ENCODE measurements at places on chromosomes 13 and 19.

DNA sequence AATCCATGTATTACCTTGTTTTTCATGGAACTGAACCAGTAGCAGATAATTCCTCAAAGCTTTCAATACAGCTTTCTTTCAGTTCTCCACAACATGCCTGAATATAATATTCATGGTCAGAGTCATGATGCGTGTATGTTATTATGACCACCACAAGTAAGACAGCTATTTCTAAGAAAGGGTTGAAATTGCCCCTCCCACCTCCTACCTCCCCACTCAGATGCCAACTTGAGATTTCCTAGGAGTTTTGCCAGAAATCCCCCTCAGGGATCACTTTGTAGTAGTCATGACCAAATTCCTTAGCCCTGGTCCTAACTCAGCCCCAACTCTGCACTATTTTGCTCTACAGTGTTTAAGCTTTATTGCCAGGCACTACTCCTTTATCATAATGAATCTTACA, 69.9 kb upstream of the RAP2A start:
- no peak for DNase-seq

DNA sequence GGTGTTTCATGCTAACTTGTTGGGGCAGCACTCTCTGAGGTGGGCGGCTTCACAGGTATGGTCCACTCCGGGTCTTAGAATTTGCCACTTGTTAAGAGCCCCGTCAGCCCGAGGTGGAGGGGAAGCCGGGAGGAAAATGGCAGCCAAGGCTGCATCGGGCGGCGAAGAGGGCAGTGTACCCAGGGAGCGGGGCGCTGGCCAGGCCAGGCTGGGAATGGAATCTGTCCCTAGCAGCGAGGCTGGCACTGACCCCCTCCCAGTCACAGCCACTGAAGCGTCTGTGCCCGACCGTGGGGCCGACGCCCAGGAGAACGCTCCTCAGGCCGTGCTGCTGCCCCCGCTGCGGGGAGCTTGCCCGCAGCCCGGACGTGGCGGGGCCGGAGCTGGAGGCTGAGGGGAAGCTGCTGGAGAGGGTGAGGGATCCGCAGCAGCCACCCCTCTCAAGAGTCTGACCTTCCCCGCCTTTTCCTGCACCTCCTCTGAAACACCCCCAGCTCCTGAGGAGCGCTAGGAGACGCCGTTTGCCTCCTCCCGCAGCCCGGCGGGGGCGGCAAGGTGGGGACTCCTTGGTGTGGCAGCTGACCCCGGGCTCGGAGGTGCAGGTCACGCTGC, 313.8 kb upstream of the SPRY2 start:
- no peak for DNase-seq

DNA sequence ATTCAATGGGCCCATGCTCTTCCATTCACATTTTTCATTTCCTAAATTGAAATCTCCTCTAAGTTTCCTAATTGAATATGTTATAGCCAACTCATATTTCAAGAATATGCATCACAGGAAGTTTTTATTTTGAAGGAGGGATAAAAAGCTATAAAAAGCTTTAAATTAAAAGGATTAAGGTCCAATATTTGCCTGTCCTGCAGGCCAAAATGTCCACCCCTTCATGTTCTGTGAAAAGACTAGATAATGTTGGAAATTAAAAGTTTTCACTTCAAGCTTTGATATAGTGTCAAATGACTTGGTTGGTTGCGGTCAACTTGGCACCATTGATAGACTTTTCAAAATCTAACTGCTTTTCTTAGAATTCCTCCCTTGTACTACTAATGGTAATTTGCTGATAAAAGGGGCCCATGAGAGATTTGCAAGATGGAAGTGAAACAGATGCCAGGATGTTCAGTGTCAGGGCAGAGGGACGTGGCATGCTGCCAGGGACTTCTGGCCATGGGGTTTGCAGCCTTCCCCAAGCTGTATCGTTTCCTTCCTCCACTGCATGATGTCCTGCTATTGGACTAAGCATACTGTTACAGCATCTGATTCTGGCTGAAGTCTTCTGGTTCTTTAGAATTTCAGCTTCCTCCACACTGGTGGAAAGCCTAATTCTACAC, 547.3 kb upstream of the MIR17HG start:
- DNase-seq = no peak

DNA sequence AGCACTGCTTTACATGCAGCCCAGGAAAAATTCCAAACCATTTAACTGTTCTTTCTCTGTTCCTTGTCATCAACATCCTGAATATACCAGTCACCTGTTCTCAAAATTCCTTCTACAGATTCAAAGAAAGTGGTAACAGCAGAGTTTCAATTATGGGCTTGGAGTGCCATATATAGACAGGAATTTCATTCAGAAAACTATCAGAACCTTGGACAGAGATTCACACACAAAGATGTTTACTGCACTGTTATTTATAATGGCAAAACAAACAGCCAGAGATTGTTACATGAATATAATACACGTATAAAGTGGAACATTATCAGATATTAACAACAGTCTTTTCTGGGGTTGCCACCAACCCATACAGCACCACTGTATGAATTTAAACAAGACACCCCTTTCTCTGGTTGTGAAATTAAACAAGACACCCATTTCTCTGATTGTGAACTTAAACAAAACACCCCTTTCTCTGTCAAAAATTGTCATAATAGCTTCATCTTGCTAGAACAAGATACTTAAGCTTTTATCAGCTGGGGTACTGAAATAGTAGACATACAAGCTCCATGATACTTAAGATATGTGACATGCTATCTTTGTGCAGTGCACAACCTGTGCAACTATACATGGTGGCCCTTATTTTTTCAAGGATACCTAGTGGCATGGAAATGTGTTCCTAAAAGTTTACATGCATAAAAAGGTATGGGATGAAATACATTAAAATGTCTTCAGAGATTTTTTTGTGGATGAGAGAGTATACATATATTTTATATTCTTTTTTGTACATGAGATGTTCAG, 12.6 kb downstream of the CACNA1A start:
- no peak for DNase-seq

GRCh38 chr13:32391101-32391619, 36.8 kb downstream of the N4BP2L1 start:
- no peak for DNase-seq

GRCh38 chr13:29162638-29163235, 342.6 kb downstream of the MTUS2 start:
- DNase-seq = no peak

GRCh38 chr19:925087-925525, 729 bp upstream of the ARID3A start:
- no peak for DNase-seq

- DNase-seq = no peak
Measured at GRCh38 chr13:39039041-39039440, 785 bp downstream of the NHLRC3 start.

DNA sequence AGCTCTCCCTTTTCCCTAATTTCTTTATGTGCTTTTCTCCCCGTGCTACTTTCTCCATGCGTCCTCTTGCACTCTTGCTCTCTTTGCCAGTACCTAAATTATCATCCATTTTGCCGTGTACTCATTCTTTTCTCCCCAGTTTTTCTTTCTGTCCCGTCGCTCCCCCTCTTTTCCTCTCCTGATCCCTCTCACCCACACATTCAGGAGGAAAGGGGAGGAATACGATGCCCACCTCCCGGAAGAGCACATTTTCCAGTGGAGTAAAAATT, 821 bp downstream of the ZNF616 start:
- DNase-seq = no peak

DNA sequence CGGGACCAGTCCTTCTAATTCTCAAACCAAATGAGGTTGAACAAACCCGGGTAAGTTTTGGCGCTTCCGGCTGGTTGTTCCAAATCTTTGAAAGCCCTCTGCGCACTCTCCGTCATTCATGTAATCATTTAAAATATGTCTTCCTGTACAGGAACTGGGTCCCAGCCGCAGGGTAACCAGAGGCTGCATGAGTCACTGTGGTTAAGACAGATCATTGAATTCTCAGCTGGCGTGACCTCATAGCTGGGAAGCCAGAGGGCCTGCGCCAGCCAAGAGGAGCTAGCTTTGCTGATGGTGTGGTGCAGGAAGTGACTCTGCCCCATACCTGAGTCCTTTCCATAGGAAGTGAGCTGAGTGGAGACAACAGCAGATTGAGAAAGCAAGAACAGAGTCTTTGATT, 135.2 kb downstream of the TSHZ3 start:
- DNase-seq = peak; percentile 84

DNA sequence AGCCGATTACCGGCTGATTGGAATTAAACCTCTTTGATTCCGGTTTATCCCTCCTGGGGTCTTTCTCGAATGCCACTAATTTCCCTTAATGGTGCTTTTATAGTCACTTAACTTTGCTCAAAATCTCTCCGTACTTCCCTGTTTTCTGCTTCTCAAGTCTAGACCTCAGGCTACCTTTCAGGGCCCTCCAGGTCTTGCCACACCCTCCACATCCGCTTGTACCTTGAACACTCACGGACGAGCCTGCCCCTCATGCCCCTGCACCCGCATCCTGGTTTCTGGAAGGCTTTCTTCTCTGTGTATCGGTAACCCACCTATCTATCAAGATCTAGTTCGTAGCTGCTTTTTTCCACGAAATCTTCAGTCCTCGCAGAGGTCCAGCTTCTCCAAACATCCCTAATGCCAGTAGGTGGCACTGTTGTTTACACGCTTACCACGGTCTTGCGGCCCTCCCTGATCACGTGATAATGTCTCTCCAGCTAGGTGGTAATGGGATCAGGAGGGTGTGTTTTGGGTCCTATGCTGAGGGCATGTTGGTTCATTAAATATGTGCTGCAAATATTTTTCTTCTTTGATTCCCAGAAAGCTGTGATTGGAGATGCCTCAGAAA, 13.8 kb downstream of the ATP12A start:
- no peak for DNase-seq

GRCh38 chr19:17943274-17944221, 10.7 kb downstream of the CCDC124 start:
- DNase-seq = no peak

- DNase-seq = no peak
Measured at GRCh38 chr13:30156270-30156669, 151.1 kb downstream of the KATNAL1 start.

GRCh38 chr13:90846936-90847335, 500.6 kb upstream of the MIR17HG start:
- no peak for DNase-seq

GRCh38 chr13:114211446-114212157, 23.1 kb upstream of the CDC16 start:
- DNase-seq = no peak

- DNase-seq = no peak
Measured at GRCh38 chr19:12749938-12750521, 1.6 kb upstream of the BEST2 start.

DNA sequence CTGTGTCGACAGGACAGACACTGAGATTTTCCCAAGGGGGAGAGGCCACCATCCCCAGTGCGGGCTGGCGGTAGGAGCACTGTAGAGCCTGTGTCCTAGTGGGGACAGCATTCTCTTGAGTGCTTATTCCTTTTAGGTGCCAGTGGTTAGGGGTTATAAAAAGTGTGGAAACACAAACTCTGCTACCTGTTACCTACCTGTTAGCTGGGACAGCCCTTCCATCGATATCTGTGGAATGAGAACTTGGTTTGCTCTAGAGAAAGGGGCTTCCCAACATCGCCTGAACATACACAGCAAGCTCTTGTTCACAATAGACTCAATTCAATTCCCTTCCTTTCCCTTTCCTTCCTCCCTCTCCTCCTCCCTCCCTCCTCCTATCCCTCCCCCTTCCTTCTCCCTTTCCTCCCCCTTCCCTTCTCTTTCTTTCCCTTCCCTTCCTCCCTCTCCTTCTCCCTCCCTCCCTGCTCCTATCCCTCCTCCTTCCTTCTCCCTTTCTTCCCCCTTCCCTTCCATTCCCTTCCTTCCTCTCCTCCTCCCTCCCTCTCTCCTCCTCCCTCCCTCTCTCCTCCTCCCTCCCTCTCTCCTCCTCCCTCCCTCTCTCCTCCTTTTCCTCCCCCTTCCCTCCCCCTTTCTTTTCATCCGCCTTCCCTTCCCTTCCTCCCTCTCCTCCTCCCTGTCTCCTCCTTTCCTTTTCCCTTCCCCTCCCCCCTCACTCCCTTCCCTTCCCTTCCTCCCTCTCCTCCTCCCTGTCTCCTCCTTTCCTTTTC, 188.5 kb downstream of the URI1 start:
- no peak for DNase-seq

DNA sequence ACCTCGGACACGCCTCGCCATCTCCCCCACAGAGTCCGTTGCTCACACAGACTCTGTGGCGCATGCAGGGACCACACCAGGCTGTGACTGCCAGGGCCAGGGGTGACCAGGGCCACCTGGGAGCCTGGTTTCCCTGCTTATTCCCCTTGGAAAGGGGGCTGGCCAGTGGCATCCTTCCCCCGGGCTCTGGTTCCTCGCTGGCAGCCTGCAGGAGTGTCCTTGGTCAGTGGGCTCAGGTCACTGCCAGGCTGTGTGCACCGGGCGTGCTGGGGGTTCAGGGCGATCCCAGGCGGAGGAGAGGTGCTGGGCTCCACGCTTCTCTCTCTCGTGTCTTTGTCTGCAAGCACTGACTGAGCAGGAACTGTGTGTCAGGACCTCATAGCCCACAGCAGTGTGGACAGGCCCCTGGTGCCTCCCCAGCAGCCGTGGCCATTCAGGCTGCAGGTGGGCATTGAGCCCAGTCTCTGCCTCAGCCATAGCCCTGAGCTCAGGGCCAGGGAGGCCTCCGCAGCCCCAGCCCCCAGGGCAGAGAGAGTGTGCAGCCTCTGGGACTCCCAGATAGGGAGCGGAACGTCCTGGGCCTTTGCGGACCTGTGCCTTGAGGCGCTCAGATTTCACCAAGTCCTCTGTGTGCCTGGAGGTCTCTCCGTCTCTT, 6.5 kb downstream of the PIAS4 start:
- no peak for DNase-seq

DNA sequence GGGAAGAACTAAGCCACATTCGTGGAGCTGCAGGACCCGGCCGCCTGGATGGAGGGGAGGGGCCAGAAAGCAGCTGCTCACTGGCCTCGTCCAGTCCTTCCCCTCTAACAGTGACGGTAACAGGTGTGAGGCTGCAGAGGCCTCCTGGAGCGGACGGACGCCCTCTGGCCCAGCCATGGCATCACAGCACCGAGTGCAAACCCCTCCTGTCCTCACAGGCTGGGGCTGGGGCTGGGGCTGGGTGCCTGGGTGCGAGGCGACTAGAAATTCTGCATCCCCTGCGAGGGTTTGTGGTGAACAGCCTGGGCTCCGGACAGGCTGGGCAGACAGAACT, 3.6 kb downstream of the MICOS13 start:
- no peak for DNase-seq

GRCh38 chr19:32287811-32288227, 57.6 kb upstream of the ZNF507 start:
- no peak for DNase-seq

DNA sequence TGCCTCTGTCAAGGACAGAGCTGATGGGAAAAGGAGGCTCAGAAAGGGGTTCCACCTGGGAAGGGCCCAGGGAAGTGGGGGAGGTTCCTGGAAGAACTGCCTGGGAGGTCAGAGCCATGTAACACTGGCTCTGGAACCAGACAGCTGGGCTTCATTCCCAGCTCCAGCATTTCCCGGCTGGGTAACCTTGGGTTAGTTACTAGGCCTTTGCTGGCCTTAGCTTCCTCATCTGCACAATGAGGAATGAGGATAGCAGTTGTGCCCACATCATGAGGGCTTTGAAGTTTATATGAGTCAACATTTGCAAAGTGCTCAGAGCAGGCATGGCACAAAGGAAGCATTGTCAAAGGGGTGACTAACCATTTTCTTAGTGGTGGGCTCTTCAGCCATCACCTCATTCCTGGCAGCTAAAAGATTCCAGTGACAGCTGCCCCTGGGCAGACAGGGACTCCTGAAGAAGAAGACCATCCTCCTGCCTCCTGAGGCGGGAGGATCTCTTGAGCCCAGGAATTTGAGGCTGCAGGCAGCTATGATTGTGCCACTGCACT, 1.7 kb upstream of the DNAJB1 start:
- no peak for DNase-seq
